ENCODE measurements at places on chromosomes 3 and 15. TPM values are rescaled to one million over a fixed set of nuclear protein-coding genes. Genes with fewer than 3 reads are reported as not detected.

The MOBP gene
- total RNA-seq: 0.19 TPM

The IRAK2 gene
- total RNA-seq: 29.4 TPM

The KY gene
- not detected for total RNA-seq

The ZNF717 gene
- 9.6 TPM for total RNA-seq

The DNAH1 gene
- total RNA-seq: 8.5 TPM

The WWTR1 gene
- 393 TPM for total RNA-seq

The SOX14 gene
- total RNA-seq: not detected

The HDAC11 gene
- total RNA-seq: 7.8 TPM

The GOLGA8N gene
- total RNA-seq: 1.8 TPM

The A4GNT gene
- total RNA-seq: not detected

The ZIC4 gene
- under 0.01 TPM for total RNA-seq

The NLGN1 gene
- total RNA-seq: 11.4 TPM

The CCDC13 gene
- total RNA-seq: not detected

The SPTBN5 gene
- total RNA-seq: 15.2 TPM

The AADACL2 gene
- not detected for total RNA-seq

The TMC3 gene
- total RNA-seq: not detected

The LTF gene
- total RNA-seq: under 0.01 TPM

The FILIP1L gene
- total RNA-seq: 30.1 TPM

The ATP8B4 gene
- 0.29 TPM for total RNA-seq

The NGRN gene
- total RNA-seq: 54.5 TPM

The P2RY14 gene
- not detected for total RNA-seq

The SMAD6 gene
- total RNA-seq: 24.2 TPM
